Fibroblast of villous mesenchyme (primary cell): ENCODE measurements at places on chromosomes 11 and 22.

GRCh38 chr11:121582296-121582695, 129.5 kb upstream of the SORL1-AS1 start:
- DNase-seq = peak; percentile 38

- no peak for DNase-seq
These were observed 726.1 kb downstream of the FAM181B start for GRCh38 chr11:82007521-82007920.

GRCh38 chr11:70428701-70429427, 30.5 kb downstream of the CTTN start:
- DNase-seq = no peak

DNA sequence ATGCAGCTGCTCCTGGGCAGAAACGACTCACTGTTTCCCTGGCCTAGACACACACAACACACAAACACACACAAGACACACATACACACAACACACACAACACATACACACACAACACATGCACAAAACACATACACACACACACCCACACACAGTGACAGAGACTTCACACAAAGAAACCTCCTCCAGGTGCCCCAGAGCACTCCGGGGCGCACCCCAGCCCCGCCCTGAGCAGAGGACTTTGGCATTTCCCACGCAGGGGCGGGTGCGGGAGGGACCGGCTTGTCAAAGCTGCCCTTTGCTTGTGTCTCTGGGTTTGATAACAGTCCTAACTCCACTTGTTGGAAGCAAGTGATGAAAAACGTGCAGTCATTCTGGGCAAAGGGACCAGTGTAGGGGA, 6.5 kb downstream of the APOBEC3A start:
- no peak for DNase-seq

DNA sequence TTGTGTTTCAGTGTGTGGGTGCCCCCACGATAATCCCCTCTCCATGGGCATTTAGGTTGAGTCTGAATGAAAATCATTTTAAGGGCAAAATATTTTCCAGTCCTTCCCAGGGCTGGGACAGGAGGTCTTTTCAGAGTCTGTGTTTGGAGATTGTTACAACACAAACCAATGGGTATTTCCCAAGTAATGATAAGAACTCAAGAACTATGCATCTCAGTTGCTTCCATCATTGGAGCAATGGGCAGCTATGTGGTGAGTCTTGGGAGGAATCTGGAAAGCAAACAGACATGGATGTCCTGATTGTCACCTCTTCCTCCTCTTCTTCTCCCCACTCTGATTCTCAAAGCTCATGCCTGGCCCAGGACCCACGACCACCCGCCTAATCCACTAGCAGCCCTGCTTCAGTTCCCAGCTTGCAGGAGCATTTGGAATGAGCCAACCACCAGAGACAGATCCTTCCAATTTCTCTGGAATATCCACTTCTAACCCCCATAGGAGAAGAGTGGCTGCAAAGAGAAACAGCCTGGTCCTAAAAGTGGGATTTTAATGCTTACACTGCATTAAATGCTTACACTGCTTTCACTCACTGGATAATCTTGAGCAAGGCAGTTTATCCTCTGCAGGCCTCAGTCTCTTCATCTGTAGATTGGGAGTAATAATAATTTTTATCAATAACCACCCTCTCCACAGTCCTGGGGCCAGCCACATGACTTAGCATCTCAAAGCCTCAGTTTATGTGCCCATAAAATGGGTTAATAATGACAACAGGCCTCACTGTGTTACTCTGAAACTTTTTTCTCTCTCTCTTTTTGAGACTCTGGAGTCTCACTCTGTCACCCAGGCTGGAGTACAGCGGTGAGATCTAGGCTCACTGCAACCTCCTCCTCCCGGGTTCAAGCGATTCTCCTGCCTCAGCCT, 404.3 kb downstream of the MN1 start:
- peak; percentile 13 for DNase-seq

DNA sequence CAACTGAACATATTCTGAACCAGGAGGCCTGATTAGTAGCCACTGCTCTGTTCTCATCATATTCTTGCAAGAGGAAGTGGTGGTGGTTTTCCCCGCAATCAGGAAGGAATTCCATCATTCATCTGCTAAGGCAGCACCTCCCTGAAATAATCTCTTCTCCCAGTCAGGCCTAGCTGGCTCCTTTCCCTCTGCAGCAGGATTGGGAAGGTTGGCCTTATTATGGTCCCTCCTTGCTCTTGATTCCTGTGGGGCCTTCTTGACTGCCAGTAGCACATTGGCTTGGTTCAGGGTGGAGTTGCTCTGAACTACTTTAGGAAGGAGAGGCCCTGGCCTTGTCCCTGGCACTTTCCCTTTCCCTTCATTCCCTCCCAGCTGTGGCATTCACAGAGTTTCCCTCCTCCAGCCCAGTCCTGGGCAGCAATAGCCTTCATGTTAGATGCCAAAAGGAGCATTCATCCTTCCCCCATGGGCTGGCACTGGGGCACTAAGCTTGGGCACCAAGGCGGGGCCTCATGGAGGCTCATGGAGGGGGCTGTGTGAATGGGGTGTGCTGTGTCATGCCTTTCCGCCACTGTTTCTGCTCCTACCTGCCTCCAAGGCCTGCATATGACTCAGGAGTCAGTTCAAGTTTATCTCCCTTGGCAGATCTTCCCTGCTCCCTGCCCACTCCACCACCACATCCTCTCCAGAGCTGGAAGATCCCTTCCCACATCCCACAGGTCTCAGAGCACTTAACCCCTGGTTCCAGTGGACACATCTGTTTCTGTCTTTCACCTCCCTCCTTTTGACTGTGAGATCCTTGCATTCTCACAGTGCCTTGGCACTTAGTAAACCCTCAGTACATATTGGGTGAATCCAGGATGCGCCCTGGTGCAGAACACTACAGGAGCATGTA, 27.6 kb upstream of the CD44 start:
- peak; percentile 81 for DNase-seq

GRCh38 chr22:27192135-27192829, 534.9 kb downstream of the MIAT start:
- no peak for DNase-seq

- peak; percentile 49 for DNase-seq
These were observed 31.0 kb upstream of the PPP2R1B start for GRCh38 chr11:111797145-111797581.

GRCh38 chr11:100738701-100739270, 51.7 kb downstream of the ARHGAP42 start:
- DNase-seq = peak; percentile 42

- DNase-seq = peak; percentile 94
These were observed 27.3 kb downstream of the CTR9 start for GRCh38 chr11:10778217-10778970.

GRCh38 chr22:46482056-46482675, 55.3 kb downstream of the CELSR1 start:
- no peak for DNase-seq

GRCh38 chr11:114441921-114442320, 2.7 kb downstream of the REXO2 start:
- DNase-seq = no peak

DNA sequence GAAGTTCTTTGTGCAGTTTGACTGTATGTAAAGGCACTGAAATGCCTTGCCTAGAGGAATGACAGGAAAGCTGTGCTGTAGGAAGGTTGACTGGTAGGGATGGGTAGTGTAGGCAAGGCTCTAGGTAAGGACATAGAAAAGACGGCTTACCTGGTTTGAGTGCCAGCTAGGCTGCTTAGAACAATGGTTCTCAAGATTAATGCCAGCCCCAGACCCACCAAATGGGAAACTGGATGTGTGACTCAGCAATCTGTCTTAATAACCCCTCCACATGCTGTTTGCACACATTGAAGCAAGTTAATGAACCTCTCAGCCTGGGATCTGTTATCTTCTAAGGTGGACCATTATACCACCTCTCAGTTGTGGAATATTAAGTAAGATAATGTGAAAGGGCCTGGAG, 3.7 kb downstream of the RPS3 start:
- DNase-seq = no peak

DNA sequence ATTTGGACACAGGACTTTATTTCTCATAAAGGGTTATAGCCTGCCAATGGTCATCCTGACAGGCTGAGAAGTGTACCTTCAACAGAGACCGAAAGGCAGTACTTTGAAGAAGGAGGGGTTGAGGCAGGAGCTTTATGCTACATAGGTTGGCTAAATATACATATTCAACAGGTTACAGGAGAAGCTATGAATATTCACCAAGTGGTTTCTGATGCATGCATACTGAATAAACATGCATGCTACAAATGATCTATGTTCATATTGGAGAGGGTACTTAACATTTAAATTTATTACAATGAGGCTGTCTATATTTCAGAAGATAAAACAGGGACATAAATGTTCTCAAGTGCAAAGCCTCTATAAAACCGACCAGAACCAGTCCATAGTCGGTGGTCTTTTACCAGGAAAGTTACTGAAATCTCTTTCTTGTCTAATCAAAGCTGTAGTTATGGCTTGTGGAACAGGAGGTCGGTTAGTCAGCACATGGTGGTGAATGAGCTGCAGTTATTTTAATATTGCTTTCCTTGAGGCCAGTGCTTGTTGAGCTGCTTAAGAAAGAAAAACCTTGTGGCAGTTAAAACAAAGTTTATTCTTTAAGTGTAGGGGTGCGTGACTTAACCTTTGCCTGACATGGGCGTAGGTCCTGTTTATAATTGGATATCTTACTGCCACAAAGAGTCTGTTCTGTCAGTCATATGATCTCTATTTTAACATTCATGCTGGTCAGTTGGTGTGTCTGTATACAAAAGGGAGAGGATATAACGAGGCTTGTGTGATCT, 19.5 kb downstream of the CNTF start:
- no peak for DNase-seq
